Upper lobe of left lung (tissue), 6 donors: ENCODE measurements at places on chromosomes 2 and 18. TPM values are rescaled to one million over a fixed set of nuclear protein-coding genes. Genes with fewer than 3 reads are reported as not detected.

The VAPA gene
- total RNA-seq = 343 TPM

The ZC3H6 gene
- 9.8 TPM for total RNA-seq

The DPP4 gene
- total RNA-seq = 77.3 TPM

The RAB6C gene
- not detected for total RNA-seq

The PDE11A gene
- total RNA-seq = not detected

The MATN3 gene
- total RNA-seq = 6.4 TPM

The CNTNAP5 gene
- not detected for total RNA-seq

The TUBA3E gene
- total RNA-seq = not detected

The ANKRD30B gene
- not detected for total RNA-seq

The DNAJC5G gene
- total RNA-seq = not detected

The PJVK gene
- 2.4 TPM for total RNA-seq

The DNAH7 gene
- total RNA-seq = 1.6 TPM

The TRIM43 gene
- not detected for total RNA-seq

The IL36G gene
- total RNA-seq = not detected

The INHBB gene
- total RNA-seq = 4.2 TPM

The CCDC121 gene
- 3.3 TPM for total RNA-seq

The SCN9A gene
- total RNA-seq = 5.8 TPM

The GCG gene
- total RNA-seq = not detected

The ICOS gene
- total RNA-seq = 1.4 TPM
